ENCODE measurements at places on chromosomes 12 and 14. TPM values are rescaled to one million over a fixed set of nuclear protein-coding genes. Genes with fewer than 3 reads are reported as not detected.
A peak's percentile ranks its signal among the peaks of the same experiment; 100 is the strongest.

TSPAN31 gene
- total RNA-seq, result 33.0 TPM

ENDOU gene
- 0.16 TPM for total RNA-seq

DENND5B gene
- 60.4 TPM for total RNA-seq

PTCSC3 gene
- not detected for total RNA-seq

PAX9 gene
- 0.50 TPM for total RNA-seq

CLEC1B gene
- total RNA-seq, result 1.7 TPM

ST8SIA1 gene
- total RNA-seq, result 12.0 TPM

ADAMTS20 gene
- 1.5 TPM for total RNA-seq

EXOC3L4 gene
- 2.4 TPM for total RNA-seq

DNA sequence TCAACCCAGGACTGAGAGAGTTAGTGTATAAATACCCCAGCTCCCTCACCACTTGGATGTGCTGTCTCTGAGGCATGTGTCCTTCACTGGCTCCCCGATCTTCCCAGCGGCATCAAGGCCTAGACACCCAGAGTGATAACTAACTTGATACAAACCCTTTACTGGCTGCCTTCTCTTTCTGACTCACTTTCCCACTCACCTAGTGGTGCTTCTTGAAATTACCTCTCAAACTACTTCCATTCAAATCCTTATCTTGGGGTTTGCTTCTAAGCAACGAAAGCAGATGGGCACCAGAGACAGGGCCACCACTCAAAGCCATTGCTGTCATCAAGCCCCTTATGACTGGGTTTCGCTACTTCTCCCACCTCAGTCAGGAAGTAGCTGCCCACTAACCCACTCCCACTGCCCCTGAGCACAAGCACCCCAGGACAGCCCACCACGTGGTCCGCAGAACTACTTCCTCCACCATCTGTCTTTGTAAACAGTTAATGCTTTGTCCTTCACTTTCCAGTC is 17.2 kb downstream of the ZFP36L1 start:
- DNase-seq, result no peak
- no peak overlapping the region for H3K27ac ChIP-seq
- H3K27me3 ChIP-seq, result no peaks in the 10 kb centered on the region
- no peaks in the 10 kb centered on the region for H3K36me3 ChIP-seq
- peaks cover 28% of the 10 kb centered on the region for H3K4me1 ChIP-seq

GRCh38 chr12:26347300-26347699 is 151.9 kb downstream of the SSPN start:
- H3K4me3 ChIP-seq, result no peak overlapping the region
- no peaks in the 10 kb centered on the region for H3K27me3 ChIP-seq
- no peak for DNase-seq
- no peaks in the 10 kb centered on the region for H3K36me3 ChIP-seq
- no peak overlapping the region for H3K27ac ChIP-seq

- H3K4me1 ChIP-seq, result no peaks in the 10 kb centered on the region
- H3K27me3 ChIP-seq, result no peaks in the 10 kb centered on the region
- no peak overlapping the region for H3K4me3 ChIP-seq
- H3K36me3 ChIP-seq, result no peaks in the 10 kb centered on the region
Measured at GRCh38 chr12:46904406-46905238, 78.8 kb upstream of the SLC38A4 start.

- DNase-seq, result no peak
- no peaks in the 10 kb centered on the region for H3K36me3 ChIP-seq
- no peaks in the 10 kb centered on the region for H3K27me3 ChIP-seq
Measured at GRCh38 chr12:110844551-110845338, 2.0 kb upstream of the CCDC63 start.

DNA sequence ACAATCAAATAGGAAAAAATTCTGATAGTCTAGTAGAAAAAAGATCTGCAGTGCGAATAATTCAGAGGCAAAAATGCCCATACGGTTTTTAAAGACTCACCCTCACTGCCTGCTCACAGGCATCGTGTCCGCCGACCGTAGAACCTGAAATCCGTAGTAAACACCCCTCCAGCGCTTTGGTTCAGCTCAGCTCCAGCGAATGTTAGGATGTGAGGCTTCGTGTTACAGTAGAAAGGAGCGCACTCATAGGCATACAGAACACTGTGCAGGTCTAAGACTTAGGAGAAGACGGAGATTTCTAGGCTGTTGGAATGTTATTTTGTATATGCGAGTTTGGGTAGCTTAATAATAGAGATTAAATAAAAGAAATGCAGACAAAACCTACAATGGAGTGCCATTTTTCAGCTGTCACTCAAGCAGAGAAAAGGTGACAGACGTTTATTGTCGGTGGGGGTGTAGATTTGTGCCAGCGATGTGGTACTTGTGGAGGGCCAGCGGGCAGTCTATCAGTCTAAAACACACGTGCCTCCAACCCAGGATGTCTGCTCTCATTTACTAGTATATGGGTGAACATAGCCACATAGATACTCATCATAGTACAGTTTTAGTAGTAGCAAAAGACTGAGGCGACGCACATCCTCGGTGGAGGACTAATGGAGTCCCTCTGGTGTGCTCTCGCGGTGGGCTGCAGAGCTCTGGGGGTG is 25.7 kb downstream of the SFSWAP start:
- no peaks in the 10 kb centered on the region for H3K4me1 ChIP-seq
- no peak overlapping the region for H3K27ac ChIP-seq
- H3K36me3 ChIP-seq, result no peaks in the 10 kb centered on the region
- H3K4me3 ChIP-seq, result no peak overlapping the region

GRCh38 chr14:31927348-31927832 is 149.7 kb upstream of the ARHGAP5 start:
- H3K4me1 ChIP-seq, result no peaks in the 10 kb centered on the region
- H3K36me3 ChIP-seq, result no peaks in the 10 kb centered on the region
- peak overlapping the region; percentile 20 for H3K27ac ChIP-seq

- H3K36me3 ChIP-seq, result no peaks in the 10 kb centered on the region
- DNase-seq, result peak; percentile 79
- peak overlapping the region; percentile 90 for H3K27ac ChIP-seq
- H3K27me3 ChIP-seq, result no peaks in the 10 kb centered on the region
- peak overlapping the region; percentile 76 for H3K4me3 ChIP-seq
Measured at GRCh38 chr12:49827401-49828099, 663 bp downstream of the NCKAP5L start.

DNA sequence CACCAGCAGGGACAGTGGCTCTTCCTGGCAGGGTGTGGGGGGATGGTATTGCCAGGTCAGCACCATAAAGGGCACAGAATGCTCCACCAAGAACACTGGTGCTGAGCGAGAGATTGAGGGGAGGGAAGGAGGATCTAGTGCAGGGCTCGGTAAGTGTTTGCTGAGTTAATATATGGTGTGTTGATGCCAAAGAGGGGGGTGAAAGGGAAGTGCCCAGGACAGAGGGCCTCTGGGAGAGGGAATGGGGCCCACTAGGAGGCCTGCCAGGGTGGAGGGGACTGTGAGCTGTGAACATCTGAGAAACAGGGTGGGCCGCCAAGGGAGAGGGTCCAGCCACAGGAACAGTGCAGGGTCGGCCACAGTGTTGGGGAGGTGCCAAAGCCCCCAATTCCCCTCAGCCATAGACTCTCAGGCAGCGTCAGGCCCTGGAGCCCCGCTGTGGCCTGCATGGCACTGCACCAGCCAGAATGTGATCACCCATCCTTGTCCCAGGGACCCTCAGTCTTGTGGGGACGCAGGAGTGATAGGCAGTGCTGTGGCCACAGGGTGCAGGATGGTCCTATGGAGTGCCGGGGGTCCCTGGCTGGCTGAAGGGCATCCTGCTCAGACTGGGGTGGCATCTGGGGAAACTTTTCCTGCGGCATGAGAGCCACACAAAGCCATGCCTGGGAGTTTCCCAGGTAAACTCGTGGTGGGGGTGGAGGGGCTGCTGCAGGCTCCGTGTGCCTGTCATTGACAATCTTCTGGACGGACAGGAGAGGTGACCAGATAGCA is 11.9 kb downstream of the RIN3 start:
- no peak overlapping the region for H3K4me3 ChIP-seq
- DNase-seq, result no peak
- H3K27me3 ChIP-seq, result no peaks in the 10 kb centered on the region
- H3K4me1 ChIP-seq, result peaks cover 19% of the 10 kb centered on the region

DNA sequence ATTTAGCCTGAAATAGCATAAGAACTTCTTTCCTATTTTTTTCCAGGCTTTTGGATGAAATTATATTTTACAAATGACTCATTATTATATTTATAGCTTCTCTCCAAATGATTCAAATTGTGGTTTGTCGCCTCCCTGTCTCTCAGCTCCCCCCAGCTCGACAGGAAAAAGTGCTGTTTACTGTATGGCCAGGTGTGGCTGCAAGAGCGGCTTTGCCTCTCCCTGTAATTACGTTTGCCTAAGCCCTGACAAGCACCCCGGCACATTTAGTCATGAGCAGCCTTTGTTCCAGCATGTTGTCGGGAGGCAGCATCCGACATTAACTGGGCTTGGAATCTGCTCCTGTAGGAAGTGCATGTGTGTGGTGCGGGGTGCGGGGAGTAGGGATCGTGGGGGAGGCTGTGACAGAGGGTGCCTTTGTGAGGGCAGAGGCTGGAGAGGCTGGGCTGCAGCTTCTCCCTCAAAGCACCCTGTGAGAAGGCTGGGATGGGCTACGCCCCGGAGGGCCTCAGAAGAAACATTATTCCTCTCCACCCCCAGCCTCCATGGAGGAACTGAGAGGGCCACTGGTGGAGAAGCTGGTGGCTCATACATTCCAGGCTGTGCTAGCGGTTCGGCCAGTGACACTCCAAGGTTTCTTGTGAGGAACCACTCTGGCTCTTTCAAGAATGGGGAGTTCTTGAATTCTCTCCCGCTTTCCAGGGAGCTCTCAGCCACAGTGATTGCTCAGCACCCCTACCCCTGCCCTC is 42.1 kb upstream of the CTDSP2 start:
- H3K4me1 ChIP-seq, result peaks cover 67% of the 10 kb centered on the region
- peak overlapping the region; percentile 89 for H3K27ac ChIP-seq
- no peak overlapping the region for H3K4me3 ChIP-seq
- H3K27me3 ChIP-seq, result no peaks in the 10 kb centered on the region
- no peaks in the 10 kb centered on the region for H3K36me3 ChIP-seq

DNA sequence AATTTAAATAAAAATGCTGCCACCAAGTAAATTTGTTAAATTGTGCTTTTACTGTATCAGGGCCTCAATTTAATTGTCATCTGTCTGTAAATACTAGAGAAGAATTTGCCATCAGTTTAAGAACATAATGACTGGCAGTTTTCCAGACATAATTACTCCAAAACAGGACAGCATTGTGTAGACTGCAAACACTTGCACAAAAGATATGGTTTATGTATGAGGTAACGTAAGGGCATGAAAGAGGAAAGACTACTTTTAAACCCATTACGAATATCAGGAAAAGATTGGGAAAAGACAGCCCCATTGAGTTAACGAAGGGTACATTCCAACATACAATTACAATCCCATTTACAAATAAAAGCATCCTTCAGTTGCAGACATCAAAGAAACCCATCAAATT is 59.8 kb upstream of the KRR1 start:
- H3K27me3 ChIP-seq, result no peaks in the 10 kb centered on the region
- no peak overlapping the region for H3K4me3 ChIP-seq
- H3K27ac ChIP-seq, result no peak overlapping the region
- DNase-seq, result no peak
- no peaks in the 10 kb centered on the region for H3K4me1 ChIP-seq
- H3K36me3 ChIP-seq, result no peaks in the 10 kb centered on the region

DNA sequence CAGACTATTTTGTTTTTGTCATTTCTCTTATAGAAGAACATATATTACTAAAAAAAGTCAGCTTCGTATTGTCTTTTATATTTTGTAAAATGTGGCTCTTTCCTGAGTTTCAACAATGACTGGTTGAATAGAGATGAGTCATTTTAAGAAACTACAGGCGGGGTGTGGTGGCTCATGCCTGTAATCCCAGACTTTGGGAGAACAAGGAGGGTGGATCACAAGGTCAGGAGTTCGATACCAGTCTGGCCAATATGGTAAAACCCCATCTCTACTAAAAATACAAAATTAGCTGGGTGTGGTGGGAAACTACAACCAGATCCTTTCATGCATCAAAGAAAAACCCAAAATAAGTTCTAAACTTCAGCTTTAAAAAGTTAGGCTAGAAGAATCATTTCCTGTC is 28.8 kb downstream of the HECTD4 start:
- no peak overlapping the region for H3K4me3 ChIP-seq
- H3K36me3 ChIP-seq, result no peaks in the 10 kb centered on the region
- H3K27ac ChIP-seq, result no peak overlapping the region
- DNase-seq, result no peak

DNA sequence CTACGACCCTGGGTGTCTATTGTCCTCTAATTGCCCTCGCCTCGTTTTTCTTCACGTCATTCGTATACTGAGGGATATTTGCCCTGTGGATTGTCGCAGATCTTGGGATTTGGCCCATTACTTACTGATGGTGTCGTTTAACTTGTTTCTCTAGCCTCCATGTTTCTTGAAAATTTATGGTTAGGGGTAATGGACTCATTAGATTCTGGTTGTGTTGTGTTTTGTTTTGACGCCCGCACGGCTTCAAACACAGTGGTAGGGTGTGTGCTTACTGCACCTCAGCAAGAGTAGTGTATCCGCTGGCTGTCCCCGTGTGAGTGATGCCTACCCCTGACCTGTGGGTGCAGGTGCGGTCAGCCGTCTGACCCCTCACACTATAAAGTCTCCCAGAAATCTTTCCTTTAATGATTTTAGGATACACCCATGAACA is 874 bp upstream of the RNU6-8 start:
- peak overlapping the region; percentile 82 for H3K4me3 ChIP-seq
- H3K36me3 ChIP-seq, result no peaks in the 10 kb centered on the region
- H3K27ac ChIP-seq, result peak overlapping the region; percentile 97
- H3K27me3 ChIP-seq, result no peaks in the 10 kb centered on the region

- no peak overlapping the region for H3K4me3 ChIP-seq
- no peak for DNase-seq
- H3K36me3 ChIP-seq, result no peaks in the 10 kb centered on the region
- H3K27ac ChIP-seq, result no peak overlapping the region
- H3K4me1 ChIP-seq, result no peaks in the 10 kb centered on the region
Measured at GRCh38 chr12:76702946-76703345, 61.0 kb upstream of the ZDHHC17 start.

DNA sequence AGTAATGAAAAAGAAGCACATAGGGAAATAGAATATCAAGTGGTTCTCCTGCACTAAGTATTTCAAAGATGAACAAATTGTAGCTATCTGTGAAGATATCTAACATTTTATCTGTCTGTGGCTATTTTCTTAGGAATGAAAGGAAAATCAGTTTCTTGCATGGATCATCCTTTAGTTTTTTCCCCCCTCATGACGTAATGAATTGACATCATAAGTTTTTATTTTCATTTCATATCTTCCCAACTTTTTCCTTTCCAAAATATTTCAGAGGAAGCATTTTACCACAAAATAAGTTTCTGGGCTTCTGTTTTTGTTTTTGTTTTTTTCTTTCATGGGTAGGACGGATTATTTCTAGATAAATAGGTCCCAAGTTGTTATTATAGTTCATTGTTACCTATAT is 996.6 kb downstream of the TMEM121 start:
- H3K36me3 ChIP-seq, result no peaks in the 10 kb centered on the region
- no peak for DNase-seq
- no peaks in the 10 kb centered on the region for H3K4me1 ChIP-seq
- no peak overlapping the region for H3K4me3 ChIP-seq
- H3K27me3 ChIP-seq, result no peaks in the 10 kb centered on the region

GRCh38 chr14:100467046-100467750 is 120.0 kb downstream of the BEGAIN start:
- no peaks in the 10 kb centered on the region for H3K4me1 ChIP-seq
- H3K27me3 ChIP-seq, result no peaks in the 10 kb centered on the region
- no peaks in the 10 kb centered on the region for H3K36me3 ChIP-seq
- H3K27ac ChIP-seq, result no peak overlapping the region
- H3K4me3 ChIP-seq, result no peak overlapping the region
- no peak for DNase-seq
